ENCODE measurements at places on chromosomes 7 and 10.

GRCh38 chr10:15365692-15366091 lies 5.4 kb downstream of the FAM171A1 start:
- no peak for DNase-seq

GRCh38 chr7:15306296-15306695 lies 255.5 kb downstream of the AGMO start:
- DNase-seq: no peak

DNA sequence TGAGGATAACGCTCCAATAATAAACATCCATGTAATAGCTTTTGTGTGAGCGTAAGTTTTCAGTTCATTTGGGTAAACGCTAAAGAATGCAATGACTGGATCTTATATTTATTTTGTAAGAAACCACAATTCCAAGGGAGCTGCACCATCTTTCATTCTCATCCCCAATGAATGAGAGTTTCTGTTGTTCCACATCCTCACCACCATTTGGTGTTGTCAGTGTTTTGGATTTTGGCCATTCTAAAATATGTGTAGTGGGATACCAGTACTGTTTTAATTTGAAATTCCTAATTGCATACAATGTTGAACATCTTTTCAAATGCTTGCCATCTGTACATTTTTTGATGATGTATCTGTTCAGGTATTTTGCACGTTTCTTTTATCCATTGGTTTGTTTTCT lies 50.9 kb upstream of the SEMA3D start:
- no peak for DNase-seq

DNA sequence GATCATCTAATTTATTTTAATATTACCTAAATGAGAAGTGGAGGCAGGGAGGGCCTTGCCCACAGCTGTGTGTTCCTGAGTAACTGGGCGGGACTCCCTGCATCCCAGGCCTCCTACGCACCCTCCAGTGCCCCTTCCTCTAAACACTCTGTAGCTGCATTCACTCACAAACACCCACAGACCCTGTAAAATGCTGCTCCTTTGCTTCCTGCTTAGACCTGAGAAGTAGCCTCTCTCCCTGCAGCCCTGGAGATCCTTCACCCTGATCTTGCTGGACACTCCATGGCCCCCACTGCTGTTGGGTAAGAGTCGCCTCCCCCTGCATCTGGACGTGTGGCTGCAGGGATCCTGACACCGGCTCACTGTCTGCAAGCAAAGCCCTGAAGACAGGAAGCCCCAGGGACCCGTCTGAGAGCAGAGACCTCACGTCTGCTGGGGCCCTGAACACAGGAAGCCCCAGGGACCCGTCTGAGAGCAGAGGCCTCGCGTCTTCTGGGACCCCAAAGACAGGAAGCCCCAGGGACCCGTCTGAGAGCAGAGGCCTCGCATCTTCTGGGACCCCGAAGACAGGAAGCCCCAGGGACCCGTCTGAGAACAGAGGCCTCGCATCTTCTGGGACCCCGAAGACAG lies 589.8 kb downstream of the DNAJB6 start:
- no peak for DNase-seq

DNA sequence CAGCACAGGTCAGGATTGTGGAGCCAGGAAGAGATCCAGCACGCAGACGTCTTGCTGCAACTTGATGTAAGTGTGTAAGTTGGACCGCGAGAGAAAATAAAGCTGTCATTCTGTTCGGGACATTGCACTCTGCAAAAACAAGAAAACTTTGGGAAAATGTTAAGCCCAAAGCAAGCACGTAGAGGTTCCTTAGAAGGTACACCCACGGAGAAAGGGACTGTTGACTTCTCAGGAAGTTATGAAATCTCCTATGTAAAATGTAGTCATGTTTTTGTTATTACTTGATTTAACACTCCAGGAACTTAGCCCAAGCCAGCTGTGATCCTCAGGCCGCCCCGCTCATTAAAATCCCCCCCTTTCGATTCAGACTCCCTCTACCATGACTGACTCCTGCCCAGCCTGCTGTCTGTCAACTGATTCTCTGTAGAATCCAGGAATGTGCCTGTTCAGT lies 196.1 kb upstream of the TCF7L2 start:
- DNase-seq: no peak

- DNase-seq: peak; percentile 18
Measured at GRCh38 chr7:108135446-108136190, 5.5 kb upstream of the LAMB4 start.

DNA sequence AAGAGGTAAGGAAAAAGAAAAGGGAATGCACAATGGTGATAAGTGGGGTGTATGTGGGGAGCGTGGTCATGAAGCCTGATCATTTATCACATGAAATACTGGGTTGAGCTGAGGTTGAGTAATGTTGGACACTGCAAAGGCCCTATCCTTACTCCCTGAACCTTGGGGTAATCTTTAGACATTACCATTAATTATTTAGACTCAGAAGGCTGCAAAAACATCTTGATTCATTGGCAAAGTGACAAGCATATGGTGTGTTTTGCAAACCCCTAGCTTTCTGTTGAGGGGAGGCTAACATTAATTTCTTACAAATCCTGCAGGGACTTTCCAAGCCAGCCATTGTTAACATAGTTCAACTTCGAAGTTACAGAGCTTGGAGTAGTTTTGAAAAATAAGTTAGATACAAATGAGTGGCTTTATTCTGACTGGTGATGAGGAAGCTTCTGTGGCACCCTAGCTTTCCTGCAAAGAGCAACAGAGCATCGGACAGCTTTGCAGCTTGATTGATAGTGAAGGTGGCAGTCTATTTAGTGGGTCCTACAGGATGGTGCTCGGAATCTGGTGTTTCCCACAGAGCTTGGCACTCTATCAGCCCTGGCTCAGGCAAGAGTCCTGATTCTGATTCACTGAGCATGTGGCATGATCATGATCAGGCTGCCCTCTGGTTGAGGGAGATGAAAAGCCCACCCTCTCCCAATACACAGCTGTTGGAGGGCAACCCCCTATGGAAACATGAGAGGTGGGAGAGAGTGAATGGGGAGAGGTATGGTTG lies 153.7 kb upstream of the NPVF start:
- no peak for DNase-seq

DNA sequence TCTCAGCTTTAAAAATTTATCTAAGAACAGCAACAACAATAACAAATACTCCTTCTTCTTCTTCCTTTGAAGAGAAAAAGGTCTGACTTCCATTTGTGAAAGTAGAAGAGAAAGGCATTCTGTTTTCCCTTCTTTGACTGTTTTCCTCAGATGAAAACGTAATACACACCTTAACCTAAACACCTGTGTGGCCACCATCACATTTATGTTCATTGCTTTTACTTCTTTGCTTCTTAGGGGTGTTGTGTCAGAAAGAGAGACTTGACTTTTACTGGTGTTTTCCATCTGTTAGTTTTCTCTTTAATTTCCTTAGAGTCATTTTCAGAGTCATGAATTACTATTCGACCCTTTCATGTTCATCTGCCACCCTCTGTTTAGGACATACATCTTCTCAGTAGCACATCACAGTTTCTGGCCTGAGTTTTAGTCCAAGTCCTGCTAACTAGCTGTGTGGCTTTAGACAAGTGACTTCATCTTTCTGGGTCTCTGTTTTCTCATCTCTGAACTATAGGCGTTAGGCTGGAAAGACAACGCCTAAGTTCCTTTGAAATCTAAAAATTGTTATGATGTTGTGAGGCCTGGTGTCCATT lies 283.8 kb downstream of the GATA3 start:
- DNase-seq: no peak

DNA sequence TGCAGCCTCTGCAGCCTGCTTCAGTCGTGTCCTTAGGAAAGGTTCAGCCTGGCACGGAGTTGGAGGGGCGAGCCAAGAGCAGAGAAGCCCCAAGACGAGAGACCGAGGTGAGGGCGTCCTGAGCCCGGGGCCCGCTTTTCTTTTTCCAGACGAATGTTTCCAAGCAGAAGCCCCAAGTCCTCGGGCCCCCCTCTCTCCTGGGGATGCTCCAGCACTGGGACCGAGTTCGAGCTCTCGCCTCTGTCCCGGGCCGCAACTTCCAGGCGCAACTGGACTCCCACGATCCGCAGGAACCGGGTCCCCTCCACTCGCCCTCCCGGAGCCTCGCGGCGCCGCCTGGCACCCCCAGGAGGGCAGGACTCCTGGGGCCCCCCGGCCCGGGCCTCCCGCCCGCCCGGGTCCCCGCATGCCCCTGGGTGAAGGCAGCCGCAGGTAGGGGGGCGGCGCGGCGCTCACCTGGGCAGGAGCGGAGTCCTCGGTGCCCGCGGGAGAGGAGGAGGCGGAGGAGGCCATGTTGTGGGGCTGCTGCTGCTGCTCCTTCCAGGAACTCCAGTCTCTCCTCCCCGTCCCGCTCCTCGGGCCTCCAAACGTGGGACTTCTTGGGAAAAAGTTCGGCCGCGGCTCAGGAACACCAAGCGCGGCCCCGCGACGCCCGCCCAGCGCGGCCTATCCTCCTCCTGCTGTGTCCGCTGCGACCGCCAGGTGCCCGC lies 45.3 kb upstream of the CDK1 start:
- peak; percentile 27 for DNase-seq

GRCh38 chr10:116752563-116752962 lies 10.2 kb upstream of the HSPA12A start:
- no peak for DNase-seq

GRCh38 chr10:81876253-81877077 lies 1.5 kb downstream of the NRG3 start:
- DNase-seq: no peak

DNA sequence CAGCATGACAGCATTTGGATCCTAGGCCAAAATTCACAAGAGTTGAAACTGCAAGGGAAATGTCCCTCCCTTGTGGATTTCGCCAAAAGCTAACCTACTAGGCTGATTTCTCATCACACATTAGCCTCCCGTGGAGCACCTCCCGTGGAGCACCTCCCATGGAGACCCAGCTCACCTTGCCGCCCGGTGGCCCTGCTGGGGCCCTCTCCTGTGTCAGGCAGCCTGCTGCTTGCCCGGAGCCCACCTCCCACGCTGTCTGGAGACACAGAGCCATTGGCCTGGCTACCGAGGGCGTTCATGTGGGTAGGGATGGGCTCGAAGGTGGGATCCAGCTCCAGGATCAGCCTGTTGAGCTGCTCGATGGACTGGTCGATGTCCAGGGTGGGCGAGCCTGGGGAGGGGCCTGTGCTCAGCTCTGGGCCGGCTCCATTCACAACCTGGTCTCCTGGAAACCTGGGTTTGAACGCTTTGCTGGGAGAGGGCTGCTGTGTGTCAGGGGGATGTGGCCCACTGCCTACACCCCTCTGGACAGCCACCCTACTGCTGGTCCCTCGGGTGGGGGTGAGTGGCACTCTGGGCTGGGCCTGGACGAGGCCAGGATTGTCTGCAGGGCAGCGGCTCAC lies 213.6 kb downstream of the TNS3 start:
- no peak for DNase-seq

GRCh38 chr7:68183176-68183575 lies 1186.5 kb downstream of the TYW1 start:
- no peak for DNase-seq

DNA sequence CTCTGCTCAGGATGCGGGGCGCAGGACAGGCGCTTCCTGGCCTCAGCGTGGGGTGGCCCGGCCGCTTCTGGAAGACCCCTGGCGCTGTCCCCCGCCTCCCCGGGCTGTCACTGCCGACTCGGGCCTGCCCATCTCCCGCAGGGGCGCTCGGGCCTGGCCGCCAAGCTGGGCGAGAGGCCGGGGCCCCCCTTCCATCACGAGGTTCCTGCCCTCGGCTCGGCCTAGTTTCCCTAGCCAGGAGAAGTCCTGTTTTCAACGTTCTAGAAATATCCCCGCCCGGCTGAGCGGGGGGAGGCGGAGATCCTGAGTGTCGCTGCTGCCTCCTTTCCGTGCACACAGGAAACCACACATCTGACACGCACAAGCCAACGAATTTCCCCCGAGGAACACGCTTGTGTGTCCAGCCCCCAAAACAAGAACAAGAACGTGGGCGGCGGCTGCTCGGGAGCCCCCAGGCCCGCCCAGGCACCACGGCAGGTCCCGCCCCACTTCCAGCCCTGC lies 33.7 kb downstream of the AP5Z1 start:
- DNase-seq: no peak

DNA sequence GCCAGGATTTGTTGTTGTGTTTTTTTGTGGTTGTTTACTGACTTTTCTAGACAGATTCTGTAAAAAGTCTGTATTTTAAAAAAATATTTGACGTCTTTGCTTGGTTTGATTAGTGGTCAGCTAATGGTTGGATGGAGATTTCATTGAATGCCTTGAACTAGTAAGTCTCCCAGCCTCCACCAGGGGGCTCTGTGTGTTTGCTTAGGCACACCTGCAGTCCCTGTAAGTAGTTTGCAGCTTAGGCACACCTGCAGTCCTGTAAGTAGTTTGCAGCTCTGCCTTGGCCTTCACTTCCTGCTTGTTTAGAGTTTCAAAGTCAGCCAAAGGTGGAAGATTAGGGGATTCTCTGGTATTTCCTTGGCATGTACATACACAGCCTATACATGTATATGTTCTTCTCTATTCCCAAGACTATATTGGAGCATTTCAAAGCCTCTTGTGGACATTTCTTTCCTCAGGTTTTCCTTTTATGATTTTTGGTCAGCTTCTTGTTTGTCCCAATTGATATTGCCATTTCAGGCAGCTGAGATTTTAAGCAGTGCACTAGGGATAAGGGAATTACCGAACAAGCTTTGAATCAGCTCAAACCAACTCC lies 101.6 kb downstream of the CCSER2 start:
- DNase-seq: peak; percentile 7

- DNase-seq: no peak
Measured at GRCh38 chr10:87794285-87794684, 23.7 kb downstream of the ATAD1 start.

DNA sequence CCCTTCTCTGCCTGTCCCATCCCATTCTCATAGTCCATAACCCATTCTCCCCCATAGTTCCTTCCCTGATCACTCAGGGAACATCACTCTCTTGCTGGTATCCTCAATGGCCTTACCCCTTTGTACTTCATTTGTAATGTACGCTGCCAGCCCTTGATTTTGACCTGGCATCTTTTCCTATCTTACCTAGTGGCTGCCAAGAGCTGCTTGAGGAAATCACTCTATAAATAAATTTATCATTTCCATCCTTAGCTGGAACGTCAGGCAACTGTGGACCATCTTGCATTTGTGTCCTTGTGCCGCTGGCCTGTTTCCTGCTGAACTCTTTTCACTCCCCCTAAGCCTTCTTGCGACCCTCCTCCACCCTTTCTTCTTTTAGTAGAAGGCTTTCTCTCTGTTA lies 14.0 kb downstream of the CDK14 start:
- no peak for DNase-seq

GRCh38 chr7:122802301-122802751 lies 83.9 kb downstream of the CADPS2 start:
- DNase-seq: no peak

GRCh38 chr10:1366322-1366691 lies 310.1 kb downstream of the WDR37 start:
- no peak for DNase-seq

- no peak for DNase-seq
Measured at GRCh38 chr10:86439544-86439943, 72.9 kb upstream of the GRID1 start.

GRCh38 chr10:70515035-70515667 lies 36.6 kb downstream of the PALD1 start:
- DNase-seq: no peak

GRCh38 chr10:61609701-61610100 lies 53.0 kb upstream of the CABCOCO1 start:
- no peak for DNase-seq

GRCh38 chr10:12243864-12244620 lies 48.1 kb downstream of the CDC123 start:
- DNase-seq: no peak

GRCh38 chr7:28591041-28591674 lies 178.8 kb downstream of the CREB5 start:
- DNase-seq: no peak

- no peak for DNase-seq
Measured at GRCh38 chr7:38191791-38192190, 13.7 kb downstream of the STARD3NL start.

- no peak for DNase-seq
Measured at GRCh38 chr7:158355456-158356065, 232.1 kb downstream of the PTPRN2 start.

Data from GM12892 (cell line).